ENCODE measurements at places on chromosomes 7 and 10.

GRCh38 chr10:122780391-122780790 lies 65.3 kb downstream of the CUZD1 start:
- peak; percentile 24 for DNase-seq

- DNase-seq = no peak
Measured at GRCh38 chr7:6628045-6628444, 9.1 kb upstream of the ZNF316 start.

DNA sequence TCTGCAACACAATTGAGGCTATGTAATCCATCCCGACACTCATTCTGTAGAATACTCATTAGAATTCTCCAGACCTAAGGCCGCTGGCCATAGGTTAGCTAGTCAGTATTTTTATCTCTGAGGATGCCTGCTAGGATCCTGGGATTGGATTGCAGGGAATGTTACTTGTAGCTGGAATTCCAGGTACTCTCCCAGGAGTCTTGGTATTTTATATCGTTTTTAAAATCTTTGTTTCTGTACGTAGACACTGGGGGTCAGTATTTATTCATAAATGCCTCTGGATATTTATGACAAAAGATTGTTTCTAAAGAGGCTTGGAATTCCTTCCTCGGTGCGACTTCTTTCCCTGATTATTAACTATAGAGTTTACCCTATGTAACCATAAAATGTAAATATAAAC lies 40.1 kb downstream of the BPGM start:
- DNase-seq = peak; percentile 75

DNA sequence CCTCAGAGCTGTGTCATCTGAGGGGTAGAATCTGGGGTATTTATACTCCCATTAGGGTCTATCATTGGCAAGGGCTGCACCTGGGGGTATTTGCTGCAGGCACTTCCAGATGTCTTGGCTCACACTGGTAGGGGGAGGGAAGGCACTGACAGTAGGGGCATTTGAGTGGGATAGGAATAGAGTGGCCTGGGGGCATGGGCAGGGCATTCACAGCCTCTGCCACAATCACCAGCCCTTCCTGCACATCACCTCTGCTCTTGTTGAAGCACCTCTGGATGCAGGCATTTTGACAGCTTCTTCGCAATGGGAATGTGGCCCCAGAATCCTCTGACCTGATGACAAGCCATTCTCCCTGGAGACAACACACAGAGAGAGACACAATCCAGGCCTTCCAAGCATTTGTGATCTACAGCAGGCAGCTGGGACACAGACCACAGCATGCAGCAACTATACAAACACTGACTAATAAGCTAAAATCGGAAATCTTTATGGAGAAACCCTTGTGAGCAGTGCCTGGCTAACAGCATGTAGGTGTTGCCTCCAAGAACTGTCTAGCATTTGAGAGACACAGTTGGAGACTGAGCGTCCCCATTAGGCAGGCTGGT lies 178.5 kb downstream of the KCNMA1 start:
- peak; percentile 13 for DNase-seq

DNA sequence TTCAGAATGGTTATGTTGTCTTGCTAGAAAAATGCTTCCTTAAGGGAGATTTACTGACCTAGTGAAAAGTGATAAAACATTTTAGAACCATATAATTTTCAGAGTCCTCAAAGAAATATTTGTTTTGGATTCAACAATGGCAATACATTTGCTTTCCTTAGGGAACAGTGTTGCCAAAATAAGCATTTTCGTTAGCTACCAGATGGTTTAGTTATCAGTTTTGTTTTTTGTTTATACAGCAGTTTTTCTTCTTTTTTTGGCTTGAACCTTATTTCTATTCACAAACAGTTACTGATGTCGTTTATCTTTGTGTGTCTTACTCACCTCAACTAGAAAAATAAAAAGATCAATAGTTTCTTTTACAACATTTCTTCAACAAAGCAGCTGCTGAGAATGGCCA lies 48.6 kb downstream of the EXOC4 start:
- peak; percentile 29 for DNase-seq

DNA sequence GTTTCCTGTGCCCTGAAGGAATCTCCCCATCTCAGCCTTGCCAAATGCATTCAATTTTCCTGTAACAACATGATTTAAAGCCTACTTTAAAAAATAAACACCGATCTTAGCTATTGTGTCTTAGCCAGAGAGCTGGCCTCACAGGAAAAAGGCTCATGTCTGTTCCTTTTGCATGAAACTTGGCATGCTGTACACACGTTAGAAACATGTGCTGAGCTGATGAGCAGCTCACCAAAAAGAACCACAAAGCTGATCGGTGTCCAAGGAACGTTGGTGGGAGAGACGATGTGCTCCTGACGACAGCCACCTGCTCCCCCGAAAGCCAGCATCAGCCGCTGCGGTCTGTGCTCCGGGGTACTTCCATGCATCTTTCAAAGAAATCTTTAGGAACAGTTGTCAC lies 135.9 kb downstream of the ADARB2 start:
- no peak for DNase-seq

DNA sequence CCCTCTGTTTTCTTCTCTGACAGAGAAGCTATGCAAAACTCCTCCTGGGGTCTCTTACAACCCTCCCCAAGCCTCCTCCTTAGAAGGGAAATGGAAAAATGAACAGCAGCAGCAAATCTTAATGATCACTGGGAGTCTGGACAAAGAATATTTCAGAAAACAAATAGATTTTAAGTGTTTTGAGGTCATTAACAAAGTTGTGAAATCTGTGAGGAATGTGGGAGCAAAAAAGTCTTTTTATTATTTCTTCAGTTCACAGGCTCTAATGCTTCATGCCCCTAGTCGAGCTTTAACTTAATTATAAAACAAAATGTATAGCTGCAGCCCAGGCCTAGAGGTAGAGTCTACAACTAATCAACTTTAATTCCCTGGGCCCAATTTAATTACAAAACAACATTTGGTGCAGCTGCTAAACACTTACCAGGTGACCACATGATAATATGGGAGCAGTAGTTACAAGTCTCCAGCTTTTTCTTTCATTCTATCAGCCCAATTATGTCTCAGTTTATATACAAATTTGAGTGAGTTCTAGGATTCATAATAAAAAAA lies 293.2 kb downstream of the THSD7A start:
- no peak for DNase-seq

GRCh38 chr10:52701647-52702046 lies 70.9 kb downstream of the MBL2 start:
- no peak for DNase-seq

GRCh38 chr10:87622314-87623004 lies 37.2 kb upstream of the PAPSS2 start:
- no peak for DNase-seq

GRCh38 chr10:23693925-23694324 lies 255.1 kb downstream of the OTUD1 start:
- DNase-seq = no peak

DNA sequence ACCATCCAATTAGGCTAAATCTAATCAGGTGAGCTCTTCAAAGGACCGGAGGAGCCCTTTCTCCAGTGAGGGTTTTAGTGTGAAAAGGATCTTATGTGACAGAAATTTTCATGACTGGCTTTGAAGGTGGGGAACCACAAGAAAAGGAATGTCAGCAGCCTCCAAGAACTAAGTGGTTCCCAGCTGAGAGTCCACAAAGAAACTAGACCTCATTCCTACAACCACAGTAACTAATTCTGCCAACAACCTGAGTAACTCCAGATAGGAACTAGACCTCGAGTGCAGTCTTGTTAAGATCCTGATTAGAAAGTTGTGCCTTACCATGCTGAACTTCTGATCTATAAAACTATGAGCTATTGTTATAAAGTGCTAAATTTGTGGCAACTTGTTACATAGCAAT lies 51.3 kb downstream of the PCLO start:
- DNase-seq = no peak

GRCh38 chr7:15620491-15621185 lies 58.8 kb upstream of the AGMO start:
- DNase-seq = no peak

GRCh38 chr7:45259966-45260646 lies 102.5 kb downstream of the RAMP3 start:
- peak; percentile 30 for DNase-seq

DNA sequence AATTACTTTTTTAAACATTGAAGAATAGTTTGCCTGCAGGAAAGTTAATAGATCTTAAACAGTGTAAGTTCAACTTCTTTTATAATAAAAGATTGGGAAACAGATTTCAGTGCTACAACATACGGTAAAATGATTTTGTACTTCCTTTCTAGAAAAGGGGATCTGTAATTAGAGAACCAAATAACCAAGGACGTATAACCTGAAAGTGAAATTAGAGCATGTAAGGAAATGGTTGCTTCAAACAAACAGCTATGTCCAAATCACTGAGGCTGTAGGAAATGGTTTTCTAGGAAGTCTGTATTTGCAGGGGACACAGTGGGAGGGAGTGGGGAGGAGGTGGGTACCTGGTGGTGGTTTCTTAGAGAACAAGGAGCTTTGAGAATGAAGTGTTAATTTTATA lies 57.9 kb upstream of the EXOC6 start:
- DNase-seq = no peak

DNA sequence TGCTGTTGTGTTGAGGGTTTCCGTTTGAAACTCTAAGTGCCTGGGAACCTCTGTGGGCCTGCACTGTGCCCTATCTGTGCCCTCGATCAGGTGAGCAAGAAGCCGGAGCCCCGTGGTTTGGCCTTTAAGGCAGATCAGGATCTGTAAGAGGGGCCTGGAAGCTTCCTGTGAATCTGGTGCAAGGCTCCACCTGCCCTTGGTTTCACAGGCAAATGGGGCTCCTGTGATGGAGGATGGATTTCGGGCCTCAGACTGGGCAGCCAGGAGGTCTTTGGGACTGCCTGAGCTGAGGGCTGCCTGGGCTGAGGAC lies 21.6 kb downstream of the SCART1 start:
- no peak for DNase-seq

DNA sequence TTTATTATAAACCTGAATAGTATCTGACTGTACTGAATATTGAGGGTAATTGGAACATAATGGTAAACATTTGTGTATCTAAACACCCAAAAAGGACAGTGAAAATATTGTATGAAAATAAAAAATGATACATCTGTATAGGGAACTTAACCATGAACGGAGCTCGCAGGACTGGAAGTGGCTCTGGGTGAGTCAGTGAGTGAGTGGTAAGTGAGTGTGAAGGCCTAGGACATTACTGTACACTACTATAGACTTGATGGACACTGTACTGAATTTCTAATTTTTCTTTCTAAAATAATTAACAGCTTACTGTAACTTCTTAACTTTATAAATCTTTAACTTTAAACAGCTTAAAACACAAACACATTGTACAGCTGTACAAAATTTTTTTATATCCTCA lies 454.5 kb upstream of the FZD8 start:
- DNase-seq = peak; percentile 27
